ENCODE measurements at places on chromosomes 2 and 18.

GRCh38 chr2:197309691-197310231 lies 819 bp downstream of the ANKRD44 start:
- DNase-seq, result peak; percentile 26

- no peak for DNase-seq
Measured at GRCh38 chr2:60540074-60540473, 13.4 kb downstream of the BCL11A start.

GRCh38 chr2:42849311-42849710 lies 56.9 kb upstream of the HAAO start:
- no peak for DNase-seq

DNA sequence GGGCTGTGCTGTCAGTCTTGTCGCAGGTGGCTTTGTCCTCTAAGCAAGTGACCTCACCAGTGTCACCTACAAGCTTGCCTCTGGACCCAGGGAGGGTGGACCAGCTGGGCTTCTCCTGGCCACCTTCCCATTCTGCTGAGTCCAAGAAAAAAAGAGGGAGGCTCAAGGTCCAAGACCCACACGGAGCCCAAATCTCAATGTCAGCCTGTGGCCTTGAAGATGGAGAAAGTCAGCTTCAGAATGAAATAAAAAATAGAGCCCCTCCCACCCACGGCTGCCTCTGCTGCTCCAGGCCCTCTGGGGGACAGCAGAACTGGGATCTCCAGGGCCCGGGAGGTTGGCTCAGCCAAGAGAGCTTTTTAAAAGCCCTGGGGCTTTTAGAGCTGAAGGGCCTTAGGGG lies 145.9 kb downstream of the TNS1 start:
- DNase-seq, result no peak

DNA sequence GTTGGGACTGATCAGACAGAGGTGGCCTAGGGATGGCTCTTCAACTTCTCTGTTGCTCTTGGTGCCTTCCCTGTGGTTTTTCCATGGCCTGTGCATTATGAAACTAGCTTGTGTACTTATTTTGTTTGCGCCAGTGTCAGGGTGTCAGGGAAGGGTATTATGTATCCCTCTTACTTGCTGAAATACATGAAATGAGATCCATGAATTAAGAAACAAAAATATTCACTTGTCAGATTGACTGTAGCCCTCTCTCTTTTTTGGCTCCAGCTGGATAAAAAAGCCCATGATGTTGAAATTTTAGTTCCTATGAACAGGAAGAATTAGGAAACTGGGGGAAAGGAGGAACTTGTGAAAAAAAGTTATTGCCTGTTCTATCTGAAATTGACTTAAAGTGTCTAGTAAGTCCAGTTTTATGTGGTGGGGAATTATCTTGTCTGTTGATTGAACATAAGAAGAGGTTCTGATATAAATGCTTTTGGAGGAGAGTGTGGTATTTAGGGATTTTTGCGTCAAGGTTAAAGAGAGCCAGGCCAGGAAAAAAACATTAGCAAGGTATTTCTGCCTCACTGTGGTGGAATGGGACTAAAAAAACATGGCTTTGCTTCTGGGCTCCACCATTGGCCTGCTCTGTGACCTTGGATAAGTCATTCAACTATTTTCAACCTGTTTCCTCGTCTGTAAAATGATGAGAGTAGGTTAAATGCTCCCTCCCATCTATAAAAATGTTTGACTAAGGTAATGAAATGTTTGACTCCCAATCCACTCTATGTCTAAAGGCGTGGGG lies 12.0 kb downstream of the UGP2 start:
- no peak for DNase-seq

DNA sequence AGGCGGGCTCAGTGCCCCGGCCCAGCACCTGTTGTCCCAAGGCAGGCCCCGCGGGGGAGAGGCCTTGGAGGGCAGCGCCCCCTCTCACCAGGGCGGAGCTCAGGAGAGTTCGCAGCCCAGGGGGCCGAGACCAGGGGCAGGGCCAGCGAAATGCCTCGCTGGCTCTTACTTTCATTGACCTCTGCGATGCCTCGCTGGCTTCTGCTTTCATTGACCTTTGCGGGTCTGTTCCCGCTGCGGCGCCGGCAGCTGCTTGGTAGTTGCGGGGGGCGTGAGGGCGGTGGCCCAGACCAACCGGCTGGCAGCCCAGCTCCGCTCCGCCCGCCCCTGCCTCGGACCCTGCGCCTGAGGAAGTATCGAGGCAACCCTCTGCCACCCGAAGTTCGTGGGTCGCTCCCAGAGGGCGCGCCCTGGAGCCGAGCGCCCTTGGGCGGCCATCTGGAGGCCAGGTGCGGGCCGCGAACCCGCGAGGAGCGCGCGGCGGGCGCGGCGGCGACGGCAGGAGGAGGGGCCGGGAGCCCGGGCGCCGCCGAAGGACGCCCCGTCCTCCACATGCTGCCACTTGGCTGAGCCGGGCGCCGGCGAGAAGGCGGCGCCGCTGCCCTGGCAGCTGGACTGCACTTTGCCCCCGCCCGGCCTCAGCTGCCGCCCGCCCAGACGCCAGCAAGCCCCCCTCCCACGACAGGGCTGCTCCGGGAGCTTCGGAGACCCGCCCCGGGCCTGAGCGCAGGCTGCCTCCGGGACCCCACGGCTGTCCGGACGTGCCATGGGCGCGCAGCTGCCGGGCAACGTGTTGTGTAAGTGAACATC lies 118.0 kb upstream of the MSTN start:
- peak; percentile 1 for DNase-seq

GRCh38 chr2:121902171-121902591 lies 146.7 kb downstream of the TSN start:
- DNase-seq, result no peak

GRCh38 chr2:27810455-27810854 lies 38.9 kb downstream of the MRPL33 start:
- DNase-seq, result no peak

DNA sequence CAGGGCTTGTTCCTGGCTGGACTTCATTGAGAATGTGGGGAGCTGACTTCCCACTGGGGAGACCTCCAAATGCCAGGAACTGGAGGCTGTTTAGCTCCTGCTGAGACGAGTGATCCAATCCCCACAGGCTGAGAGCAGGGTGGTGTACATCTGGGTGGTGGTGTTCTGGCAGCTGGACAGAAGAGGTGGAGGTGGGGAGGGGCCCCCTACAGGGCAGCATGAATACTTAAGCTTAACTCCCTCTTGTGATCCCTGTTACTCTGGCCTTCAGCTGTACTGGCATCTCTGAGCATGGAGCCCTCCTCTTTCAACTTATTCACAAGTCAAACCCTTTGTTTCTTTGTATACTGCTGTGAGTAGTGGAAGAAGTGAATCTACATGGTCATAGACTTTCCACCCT lies 167.8 kb upstream of the LYPD1 start:
- no peak for DNase-seq

DNA sequence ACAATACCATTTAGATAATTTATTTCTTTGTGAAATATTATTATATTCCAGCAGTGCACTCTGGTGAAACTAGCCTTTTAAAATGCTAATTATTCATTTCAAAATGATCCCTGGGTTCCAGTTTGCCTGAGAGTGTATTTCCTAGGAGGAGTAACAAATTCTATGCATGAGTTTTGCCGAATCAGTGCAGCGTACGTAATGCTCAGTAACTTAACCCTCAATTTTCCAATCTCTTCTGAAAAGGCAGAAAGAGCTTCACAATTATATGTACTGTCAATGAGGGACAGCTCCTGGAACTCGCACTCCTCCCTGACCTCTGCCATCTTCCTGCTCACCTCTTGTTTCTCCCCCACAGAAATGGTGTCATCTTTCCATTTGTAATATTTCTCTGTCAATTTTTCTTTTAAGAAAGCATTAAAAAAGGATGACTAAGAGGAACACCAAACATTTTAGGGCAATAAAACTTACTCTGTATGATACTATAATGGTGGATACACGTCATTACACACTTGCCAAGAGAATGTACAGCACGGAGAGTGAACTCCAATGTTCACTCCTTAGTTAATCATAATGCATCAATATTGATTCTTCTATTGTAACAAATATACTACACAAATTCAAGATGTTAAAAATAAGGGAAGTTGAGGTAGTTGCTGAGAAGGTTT lies 25.7 kb upstream of the XIRP2 start:
- DNase-seq, result no peak

GRCh38 chr2:218622606-218623365 lies 15.1 kb downstream of the PLCD4 start:
- no peak for DNase-seq

DNA sequence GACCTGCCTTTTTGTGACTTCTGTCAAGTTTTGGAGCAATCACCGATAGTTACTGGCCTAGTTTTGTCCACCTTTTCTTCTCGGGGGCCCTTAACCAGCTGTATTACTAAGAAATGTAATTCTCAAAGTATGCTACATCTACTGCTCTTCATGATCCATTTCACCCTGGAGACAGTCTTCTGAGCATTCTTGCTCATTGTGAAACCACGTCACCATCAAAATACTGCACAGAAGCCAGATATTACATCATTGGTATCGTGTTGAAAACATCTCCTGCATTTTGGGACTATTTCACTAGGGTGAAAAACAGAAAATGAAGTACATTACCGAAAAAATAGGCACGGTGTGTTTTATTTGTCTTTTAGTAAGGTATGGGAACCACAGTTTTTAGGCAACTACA lies 11.7 kb downstream of the LYPD6B start:
- DNase-seq, result no peak

DNA sequence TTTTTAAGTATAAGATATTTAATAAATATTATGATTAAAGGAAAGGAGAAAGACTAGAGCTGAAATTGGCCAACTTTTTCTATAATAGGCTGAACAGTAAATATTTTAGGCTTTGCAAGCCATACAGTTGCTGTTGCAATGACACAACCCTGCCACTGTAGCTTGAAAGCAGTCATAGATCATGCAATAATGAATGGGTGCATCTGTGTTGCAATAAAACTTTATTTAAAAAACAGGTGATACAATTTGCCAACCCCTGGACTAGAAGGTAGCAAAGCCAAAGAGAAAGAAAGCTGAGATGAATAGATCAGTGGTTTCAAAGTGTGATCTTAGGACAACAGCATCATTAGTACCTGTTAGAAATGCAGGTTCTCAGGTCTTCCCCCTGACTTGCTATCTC lies 219.1 kb downstream of the SETBP1 start:
- no peak for DNase-seq

DNA sequence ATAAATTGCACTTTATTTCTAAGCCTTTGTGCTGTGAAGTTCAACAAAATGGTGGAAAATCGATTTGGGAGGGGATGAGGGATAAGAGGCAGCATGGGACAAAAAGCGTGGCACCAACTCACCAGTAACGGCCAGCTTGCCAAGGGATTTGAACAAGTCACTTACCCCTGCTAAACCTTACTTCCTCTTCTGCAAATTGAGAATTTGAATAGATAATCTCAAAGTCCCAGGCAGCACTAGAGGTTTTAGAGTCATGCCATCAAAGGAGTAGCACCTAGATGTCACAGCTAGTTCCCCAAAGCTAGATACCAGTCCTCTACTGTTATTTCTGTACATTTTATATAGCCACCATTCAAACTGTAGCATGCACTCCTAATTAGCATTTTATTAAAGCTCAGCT lies 83.7 kb upstream of the VRK2 start:
- DNase-seq, result no peak

DNA sequence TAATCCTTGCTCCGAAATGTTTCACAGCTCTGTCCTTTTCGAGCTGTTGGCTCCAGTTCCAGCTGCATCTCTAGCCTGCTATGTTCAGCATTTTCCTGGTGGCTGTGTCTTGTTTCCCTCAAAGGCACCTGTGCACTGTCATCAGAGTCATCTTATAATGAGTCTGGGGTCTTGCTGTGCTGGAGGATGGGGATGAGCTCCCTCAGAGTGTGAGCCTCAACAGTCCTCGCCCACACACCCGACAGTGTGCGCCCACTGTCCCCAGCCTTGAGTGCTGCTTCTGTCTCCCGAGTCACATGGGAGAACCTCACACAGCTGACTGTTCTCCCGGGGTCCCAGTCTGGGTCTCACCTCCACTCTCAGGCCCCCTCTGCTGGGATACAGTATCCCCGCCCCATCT lies 25.4 kb downstream of the SPP2 start:
- DNase-seq, result no peak

- no peak for DNase-seq
Measured at GRCh38 chr2:20427931-20428526, 18.8 kb upstream of the RHOB start.

DNA sequence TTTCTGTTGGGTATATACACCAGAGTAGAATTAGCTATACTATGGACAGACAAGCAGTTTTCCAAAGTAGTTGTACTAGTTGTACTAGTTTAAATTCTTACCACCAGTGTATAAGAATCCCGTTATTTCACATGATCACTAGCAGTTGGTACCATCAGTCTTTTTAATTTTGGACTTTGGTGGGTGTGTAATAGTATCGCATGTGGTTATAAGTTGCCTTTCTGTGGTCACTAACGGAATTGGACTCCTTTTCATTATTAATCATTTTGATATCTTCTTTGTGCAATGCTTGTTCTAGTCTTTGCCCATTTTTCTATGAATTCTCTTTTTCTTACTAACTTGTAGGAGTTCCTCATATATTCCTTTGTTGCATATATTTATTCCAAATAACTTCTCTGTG lies 89.8 kb downstream of the ASXL2 start:
- DNase-seq, result no peak

DNA sequence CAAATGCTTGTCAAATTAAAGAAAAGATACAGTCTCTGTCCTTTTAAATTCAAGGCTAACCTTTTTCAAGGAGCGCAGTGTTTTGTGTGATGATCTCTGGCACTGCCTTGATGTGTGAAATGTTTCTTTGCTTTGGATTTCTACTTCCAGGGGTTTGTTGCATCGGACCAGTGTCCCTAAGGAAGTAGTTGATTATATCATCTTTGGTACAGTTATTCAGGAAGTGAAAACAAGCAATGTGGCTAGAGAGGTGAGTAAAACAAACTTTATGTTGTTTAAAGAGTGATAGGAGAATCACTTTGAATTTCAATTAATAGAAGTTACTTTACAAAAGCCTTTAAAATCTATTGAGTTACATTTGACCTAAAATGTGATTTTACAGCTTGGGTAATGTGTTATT lies 28.8 kb downstream of the HADHB start:
- no peak for DNase-seq

DNA sequence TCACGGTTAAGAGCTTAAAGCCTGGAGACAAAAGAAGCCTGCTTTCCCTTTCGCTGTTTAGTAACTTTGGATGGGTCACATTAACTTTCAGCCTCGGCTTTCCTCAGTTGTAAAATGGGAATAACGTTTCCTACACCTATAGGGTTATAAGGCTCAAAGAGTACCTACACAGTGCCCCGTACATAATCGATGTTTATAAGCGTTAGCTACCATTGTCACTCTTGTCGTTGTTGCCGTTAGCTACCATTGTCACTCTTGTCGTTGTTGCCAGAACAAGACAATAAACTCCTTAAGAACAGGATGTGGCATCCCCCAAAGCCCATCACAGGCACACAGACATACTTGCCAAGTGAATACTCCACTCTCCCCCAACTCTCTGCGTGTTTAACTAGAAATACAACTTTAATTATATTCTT lies 901 bp upstream of the MFSD6 start:
- DNase-seq, result no peak

GRCh38 chr2:181393472-181393871 lies 63.7 kb upstream of the ITGA4 start:
- DNase-seq, result no peak

Data from T-helper 9 cell (primary cell).